ENCODE measurements at places on chromosomes 16 and 17. TPM values are rescaled to one million over a fixed set of nuclear protein-coding genes. Genes with fewer than 3 reads are reported as not detected.

DNA sequence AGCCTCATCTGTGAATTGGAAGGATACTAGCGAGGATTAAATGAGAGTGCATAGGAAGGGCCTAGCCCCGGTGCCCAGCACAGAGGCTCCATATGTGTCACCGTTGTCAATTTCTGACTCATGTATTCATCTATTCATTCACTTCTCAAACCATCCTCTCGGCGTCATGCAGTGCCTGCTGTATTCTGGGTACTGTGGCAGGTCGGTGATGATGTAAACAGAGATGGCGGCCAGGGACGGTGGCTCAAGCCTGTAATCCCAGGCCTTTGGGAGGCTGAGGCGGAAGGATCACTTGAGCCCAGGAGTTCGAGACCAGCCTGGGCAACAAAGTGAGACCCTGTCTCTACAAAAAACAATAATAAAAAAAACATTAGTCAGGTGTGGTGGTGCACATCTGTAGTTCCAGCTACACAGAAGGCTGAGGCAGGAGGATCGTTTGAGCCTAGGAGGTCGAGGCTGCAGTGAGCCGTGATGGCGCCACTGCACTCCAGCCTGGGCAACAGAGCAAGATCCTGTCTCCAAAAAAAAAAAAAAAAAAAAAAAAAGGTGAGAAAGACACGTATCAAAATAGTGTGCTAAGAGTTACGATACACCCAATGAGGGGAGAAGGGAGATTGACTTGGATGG, 4.3 kb upstream of the PPP1R1B start:
- no peak for DNase-seq

- no peak for DNase-seq
These were observed 136.8 kb upstream of the RBL2 start for GRCh38 chr16:53297477-53297876.

- peak; percentile 85 for DNase-seq
These were observed at the start of gene LASP1 for GRCh38 chr17:38869526-38870258. Gene LASP1, plus strand, starts transcription at chr17:38870058. Its CDS starts 132 bp downstream, at chr17:38870190.

The STAT5A gene
- 150 TPM for total RNA-seq

The PMFBP1 gene
- total RNA-seq, result 0.42 TPM

The SLC47A1 gene
- total RNA-seq, result 26.5 TPM

The SHBG gene
- total RNA-seq, result 0.63 TPM

Data from tibial nerve (tissue), 4 donors.